Fibroblast of skin of left quadriceps (primary cell): ENCODE measurements at places on chromosomes 3 and 15.

DNA sequence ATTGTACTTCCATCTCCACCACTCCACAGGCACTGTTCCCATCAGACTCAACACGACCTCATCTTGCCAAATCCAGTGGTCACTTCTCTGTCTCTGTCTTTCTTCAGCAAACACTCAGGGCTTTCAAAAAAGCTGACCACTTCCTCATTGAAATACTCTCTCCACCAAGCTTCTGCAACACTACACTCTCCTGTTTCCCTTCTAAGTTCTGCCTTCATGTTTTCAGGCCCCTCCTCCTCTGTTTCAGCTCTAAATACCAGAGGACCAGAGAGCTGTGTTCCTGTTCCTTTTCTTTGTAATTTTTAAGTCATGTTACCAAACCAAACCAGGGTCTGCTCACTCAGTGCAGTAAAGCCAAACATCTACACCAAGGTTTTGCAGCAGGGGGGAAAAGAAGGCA, 33.8 kb upstream of the ACP3 start:
- no peak for DNase-seq

GRCh38 chr3:42036483-42036823, 54.7 kb upstream of the TRAK1 start:
- peak; percentile 81 for DNase-seq

DNA sequence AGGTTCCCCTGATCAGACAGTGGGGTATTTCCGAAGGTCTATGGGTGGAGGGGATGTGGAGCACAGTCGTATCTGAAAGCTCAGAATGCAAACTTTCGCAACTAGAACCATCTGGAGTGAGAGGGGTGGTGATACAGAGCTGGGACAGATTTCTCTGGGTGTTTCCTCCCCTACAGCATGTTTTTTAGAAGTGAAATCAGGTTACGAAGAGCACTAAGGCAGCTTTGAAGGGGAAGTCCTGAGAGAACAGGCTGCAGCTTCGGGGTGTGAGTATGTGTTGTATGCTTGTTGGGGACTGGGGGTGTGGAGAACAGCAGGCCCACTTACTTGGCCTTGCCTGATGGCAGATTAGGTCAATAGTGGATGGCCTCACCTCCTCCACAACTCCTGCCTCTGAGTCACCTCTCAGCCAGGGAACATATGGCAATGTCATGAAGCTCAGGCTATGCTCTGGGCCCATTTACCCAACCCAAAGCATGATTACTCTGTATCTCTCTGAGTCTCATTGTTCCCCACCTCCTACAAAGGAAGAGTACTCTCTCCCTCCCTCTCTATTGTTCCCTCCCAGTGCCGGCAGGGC, 107.2 kb upstream of the RASGRP1 start:
- DNase-seq, result no peak

- DNase-seq, result no peak
These were observed 3.9 kb downstream of the B4GALT4 start for GRCh38 chr3:119236756-119237155.

- no peak for DNase-seq
These were observed 167.1 kb downstream of the MECOM start for GRCh38 chr3:169496402-169496801.

DNA sequence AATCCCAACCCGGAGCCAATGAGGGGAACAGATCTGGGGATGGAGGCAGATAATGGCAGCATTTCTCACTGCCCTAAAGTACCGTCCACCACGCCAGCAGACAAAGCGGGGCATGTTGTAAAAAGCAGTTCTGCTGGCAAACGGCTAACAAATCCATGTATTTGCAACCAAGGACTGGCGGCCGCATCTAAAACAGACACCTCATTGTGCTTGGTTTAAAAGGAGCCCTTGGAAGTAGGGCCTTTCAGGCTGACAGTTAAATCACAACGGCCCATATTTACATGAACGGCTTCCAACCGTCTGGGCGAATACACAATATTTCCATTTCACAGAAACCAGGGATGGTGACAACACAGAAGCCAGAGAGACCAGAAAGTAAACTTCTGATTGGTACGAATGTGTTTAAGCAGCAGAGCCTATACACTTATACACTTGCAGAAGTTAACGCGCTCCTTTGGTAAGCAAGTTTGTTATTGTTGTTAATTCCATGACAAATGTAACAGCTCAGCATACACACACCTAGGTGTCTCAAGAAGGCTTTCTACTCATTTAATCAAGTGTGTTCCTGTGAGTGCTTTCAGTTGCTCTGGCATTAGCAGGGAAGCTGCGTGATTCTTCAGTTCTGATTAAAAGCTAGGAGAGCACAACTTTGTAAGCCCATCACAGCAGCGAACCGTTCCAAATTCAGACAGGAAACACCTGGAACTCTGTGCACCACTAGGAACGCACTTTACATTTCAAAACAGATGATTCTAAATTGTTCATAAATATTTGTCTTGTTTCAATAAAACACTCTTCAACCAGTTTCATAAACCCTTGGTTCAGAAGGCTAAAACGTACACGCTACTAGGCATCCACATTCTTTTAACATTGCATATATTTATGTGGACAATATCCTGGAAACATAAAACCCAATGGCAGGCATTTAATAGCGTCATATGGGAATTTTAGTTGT, 112.9 kb downstream of the PDZRN3 start:
- DNase-seq, result no peak

- DNase-seq, result no peak
These were observed 27.6 kb upstream of the CXCR6 start for GRCh38 chr3:45915518-45916231.

- DNase-seq, result no peak
These were observed 1.5 kb downstream of the PTPN9 start for GRCh38 chr15:75577401-75578172.

- DNase-seq, result no peak
These were observed 121.3 kb downstream of the STAC start for GRCh38 chr3:36501616-36502015.

- no peak for DNase-seq
These were observed 14.4 kb upstream of the TPRG1 start for GRCh38 chr3:189157232-189158007.

- no peak for DNase-seq
These were observed 290.6 kb downstream of the ROBO1 start for GRCh38 chr3:79477242-79477641.

GRCh38 chr15:67161412-67161811, 93.0 kb downstream of the AAGAB start:
- no peak for DNase-seq

DNA sequence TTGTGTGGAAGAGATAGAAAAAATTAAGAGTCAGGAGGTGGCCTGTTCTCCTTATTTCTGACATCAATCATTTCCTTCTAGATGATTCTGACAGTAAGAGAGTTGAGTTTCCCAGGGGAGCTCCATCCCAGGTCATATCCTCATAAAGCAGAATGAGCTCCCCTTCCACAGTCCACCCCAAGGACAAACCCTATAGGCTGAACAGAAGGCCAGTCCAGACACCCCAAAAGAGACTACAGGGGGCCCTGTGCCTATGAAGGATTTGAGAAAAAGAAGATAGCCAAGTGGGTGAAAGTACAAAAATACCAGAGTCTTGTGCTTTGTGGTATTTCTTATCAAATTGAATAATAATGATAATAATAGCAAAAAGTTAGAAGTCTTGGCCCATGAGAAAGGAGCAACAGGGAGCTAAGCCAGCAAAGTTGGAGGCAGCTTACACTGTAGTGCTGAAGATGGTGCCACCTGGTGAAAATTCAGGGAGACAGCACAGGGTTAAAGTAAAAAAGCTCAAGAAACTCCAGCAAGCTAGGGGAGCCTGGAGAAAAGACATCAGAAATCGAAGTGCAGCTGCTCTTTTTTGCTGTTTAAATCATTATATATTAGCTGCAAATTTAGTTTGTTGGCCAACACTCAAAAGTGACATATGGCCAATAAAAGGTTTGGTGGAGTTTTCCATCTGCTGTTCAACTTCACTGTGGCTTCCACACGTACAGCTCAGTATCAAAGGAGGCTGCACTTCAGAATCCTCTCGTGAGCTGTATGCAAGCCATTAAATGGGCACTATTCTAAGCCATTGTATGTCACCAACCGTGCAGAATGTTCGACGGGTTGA, 35.8 kb upstream of the SLC24A5 start:
- peak; percentile 22 for DNase-seq

DNA sequence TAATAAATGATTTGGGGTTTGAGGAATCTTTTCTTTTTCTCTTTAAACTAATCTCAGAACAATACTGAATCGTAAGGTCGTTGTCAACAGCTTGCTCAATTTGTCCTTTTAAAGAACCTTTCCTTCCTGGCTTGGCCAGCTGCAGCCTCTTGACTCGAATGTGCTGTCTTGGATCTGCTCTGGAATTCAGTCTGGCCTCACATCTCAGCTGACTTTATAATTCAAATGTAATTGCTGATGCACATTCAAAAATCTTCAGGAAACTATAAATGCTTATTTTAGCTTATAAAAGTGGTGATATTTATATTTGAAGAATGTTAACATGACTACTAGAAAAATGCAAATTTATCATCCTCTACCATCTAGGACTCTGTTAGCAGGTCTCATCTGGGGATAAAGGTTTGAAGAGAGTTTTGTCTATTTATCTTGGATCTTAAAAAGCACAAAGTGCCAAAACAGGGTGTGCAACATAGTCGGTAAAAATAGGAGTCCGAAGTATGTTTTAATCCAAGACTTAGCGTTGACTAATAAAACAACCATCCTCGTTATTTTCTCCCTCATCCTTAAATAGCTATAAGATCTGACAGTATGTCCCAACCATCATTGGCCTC, 1035.2 kb downstream of the MCTP2 start:
- peak; percentile 18 for DNase-seq

- DNase-seq, result no peak
These were observed 27.5 kb downstream of the ESYT3 start for GRCh38 chr3:138461896-138462295.

DNA sequence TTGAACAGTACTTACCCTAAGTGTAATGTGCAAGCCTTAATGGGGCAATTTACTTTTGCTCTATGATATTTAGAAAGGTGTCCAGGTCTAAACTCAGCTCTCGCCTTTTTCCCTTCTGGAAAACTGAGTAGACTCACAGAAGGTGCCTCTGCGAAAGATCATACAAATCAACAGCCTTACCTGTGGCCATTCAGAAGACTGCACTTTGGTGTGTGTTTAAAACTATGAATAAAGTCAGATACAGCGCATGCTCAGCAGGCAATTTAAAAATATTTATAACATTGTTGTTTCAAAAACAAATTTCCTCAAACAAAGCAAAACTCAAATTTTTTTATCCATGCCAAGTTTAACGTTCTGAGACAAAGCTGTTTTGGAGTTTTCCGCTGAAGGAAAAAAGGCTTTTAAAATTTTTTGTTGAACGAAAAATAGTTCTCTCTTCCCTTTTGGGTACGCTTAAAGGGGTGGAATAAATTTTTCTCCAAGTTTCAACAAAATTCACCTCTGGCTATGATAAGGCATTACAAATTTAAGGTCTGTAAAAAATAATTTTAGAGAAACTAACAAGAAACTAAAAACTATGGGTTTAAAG, 156.3 kb downstream of the TIGIT start:
- DNase-seq, result no peak

DNA sequence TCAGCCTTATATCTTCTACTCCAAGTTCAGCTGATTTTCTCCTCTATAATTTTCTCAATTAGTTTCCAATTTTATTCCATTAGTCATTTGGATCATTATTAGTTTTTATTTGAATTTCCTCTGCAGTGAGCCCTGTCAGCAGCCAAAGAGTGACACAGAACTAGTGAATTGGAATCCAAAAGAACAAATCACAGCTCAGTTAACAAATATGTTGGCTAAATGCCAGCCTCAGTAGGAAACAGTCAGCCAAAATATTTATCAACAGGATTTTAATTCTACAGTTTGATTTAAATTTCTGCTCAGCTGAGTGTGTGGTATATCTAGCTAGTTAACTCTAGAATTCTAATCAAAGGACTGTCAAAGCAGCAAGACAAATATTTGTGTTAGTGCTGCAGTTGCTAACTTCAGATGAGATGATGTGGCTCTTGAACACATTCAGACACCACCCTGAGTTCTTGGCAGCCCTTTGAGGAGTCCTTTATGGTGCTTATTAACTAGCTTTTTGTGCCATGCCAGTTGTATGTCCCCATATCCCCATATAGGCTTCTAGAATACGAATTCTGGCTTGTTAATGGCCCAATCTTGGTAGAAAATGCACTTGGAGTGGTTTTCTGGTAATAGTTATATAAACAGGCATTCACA, 194.5 kb downstream of the CPNE4 start:
- peak; percentile 22 for DNase-seq

DNA sequence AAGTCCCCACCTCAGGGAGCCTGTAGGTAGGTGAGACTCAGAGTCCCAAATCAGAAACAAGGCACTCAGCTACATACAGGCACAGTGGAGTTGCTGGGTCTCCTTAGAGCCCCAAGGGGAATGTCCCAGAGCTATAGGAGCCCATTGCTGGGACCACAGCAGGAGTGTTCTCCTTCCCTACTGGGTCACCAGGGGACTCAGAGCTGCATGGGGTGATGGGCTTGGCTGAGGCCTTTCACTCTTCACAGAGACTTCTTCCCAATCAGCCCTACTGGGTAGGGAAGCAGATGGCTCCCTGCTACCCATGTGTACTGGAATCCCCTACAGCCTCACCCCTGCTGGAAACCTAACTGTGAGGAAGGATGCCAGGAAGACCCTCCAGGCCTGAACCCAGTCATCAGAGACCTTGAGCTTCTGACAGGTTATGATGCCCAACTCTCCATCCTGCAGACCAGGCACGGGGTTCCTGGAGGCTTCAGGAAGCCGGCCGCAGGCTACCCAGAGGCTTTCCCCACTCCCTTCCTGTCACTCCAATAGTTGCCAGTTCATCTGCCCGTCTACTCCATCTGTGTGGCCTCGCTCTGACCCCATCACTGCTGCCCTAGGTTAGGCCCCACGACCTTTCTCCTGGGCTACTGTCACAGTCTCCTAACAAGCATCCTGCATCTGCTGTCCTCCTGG, 24.0 kb downstream of the RASGRF1 start:
- no peak for DNase-seq

- DNase-seq, result no peak
These were observed 265.9 kb upstream of the TGFBR2 start for GRCh38 chr3:30340500-30340899.

- DNase-seq, result no peak
These were observed 159.9 kb upstream of the CMC1 start for GRCh38 chr3:28081533-28081947.

- no peak for DNase-seq
These were observed 31.6 kb upstream of the SEMA3F start for GRCh38 chr3:50123394-50124051.

GRCh38 chr15:71440489-71441110, 325.3 kb downstream of the THSD4 start:
- peak; percentile 53 for DNase-seq

DNA sequence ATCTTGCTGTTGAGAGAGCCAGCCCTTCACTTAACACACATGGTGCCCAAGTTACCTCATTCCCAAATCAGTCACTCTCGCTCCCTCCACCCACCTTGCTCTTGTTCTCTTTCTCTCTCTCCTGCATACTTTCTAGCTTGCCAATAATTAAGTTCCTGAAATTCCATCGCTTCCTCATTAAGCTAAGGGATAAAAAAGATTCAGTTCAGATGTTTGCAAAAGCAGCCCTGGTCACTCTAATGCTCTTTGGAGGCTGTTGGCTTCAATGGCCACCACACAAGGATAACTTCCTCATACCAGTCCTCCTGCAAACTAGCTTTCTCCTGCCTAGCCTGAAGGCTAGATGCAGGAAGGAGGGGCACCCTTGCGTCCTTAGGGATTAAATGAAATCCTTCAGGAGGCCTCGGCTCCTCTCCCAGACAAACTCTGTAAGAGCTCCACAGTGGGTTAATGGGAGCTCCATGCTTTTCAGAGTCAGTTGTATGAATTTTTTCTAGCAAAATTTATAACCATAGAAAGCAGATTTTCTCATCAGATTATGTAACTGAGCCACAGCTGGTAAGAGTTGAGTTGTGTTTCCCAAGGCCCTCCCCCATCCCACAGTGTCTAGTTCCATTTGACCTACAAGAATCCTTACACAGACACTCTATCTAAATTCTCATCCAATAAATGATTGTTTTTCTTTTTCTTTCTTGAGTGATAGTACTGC, 176.6 kb upstream of the TRIM42 start:
- no peak for DNase-seq
